ENCODE measurements at places on chromosomes 5 and 9. TPM values are rescaled to one million over a fixed set of nuclear protein-coding genes. Genes with fewer than 3 reads are reported as not detected.

The CAMK4 gene
- total RNA-seq: not detected

The TMEM8B gene
- total RNA-seq: 6.4 TPM

DNA sequence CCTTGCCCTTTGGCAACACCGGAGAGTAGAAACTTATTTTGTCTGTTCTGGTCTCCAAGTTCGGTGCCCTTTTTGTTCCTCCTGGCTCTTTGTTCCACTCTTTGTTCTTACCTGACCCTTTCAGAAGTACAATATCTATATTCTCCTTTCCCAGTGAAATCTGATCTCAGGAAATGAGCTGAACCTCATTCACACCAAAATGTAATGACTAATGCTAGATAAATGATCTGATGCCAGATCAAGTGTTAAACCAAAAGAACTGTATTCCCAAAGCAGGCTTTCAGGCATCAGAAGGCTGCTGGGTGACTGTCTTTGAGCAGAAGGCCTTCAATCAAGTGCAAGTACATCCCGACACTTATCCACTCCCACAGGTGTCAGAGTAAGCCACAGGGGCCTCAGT lies 156.4 kb downstream of the SPOCK1 start:
- H3K4me1 ChIP-seq: peaks cover 25% of the 10 kb centered on the region
- H3K4me3 ChIP-seq: no peak overlapping the region
- no peaks in the 10 kb centered on the region for H3K27me3 ChIP-seq

- no peaks in the 10 kb centered on the region for H3K4me1 ChIP-seq
- H3K27ac ChIP-seq: no peak overlapping the region
- no peaks in the 10 kb centered on the region for H3K36me3 ChIP-seq
- DNase-seq: no peak
- peaks cover 95% of the 10 kb centered on the region for H3K27me3 ChIP-seq
Measured at GRCh38 chr5:168770996-168771395, 191.8 kb upstream of the PANK3 start.

Data from PC-9 (cell line).